ENCODE measurements at places on chromosomes 16 and 17.

- DNase-seq, result no peak
Observed at GRCh38 chr16:26019381-26020242, 327.9 kb downstream of the HS3ST4 start.

DNA sequence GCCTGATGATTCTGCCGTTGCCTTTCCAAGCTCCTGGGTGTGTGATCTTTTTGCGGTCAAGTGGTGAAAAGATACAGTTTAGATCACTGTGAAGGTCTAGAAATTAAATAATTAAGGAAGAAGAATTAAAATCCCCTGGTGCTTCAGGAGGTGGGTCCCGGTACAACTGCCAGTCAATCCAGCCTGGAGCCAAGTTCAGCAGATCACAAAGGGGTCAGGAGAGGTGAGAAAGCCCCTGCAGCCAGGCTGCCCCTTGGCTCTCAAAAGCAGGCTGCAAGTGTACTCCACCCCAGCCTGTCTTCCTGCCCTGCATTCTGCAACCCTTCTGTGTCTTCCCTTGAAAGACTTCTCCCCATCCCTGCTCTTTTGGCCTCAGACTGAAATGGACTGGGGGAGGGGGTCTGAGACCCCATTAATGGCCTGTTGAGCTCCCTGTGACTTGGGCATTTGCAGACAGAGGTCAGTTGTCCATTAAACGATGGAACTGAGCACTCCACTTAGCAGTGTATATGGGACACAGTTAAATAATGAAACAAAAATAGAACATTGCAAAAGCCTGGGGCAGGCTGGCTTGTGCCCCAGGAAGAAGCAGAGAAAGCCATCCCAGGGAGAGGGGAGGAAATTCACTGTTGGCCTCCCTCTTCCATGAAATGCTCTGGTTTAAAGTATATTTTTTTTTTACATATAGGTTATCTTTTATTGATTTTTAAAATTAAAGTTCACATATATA, 15.1 kb downstream of the CACNG5 start:
- no peak for DNase-seq

- no peak for DNase-seq
Observed at GRCh38 chr16:77009453-77009852, 181.5 kb upstream of the MON1B start.

DNA sequence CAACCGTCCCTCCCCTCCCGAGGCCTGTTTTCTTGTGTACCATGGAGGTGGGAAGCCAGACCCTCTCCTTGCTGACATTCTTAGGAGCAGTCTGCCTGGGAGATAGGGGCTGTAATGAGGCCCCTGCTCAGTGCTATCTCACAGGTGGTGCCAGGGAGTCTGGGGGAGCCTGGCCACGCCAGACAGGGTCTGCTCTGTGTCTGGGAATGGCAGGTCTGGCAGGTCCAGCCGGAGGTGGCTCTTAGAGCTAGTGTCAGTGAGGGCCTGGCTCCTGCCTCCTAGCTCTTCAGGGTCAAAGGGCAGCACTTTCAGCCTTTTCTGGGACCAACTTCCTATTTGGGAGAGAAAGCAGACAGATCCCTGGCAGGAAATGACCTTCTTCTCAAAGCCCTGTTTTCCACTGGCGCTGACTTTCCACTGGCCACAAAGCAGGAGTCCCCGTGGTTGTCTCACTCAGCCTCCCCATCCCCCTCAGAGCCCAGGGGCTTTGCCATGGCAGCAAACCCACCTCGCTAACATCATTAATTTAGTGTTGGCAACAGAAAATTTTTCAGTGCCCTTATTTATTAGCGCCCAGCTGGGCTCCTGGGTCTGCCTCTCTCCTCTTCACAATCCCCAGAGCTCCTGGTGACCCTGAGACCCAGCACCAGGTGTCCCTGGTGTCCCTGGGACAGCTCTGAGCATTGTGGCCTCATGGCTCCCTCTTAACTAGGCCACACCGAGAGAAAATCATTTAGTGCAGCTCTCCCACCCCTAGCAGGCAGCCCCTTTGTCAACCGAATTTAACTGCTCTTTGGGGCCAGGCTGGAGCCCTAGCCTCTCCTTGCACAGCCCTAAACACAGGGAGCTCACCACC, 24.0 kb upstream of the DOK4 start:
- DNase-seq, result no peak

GRCh38 chr17:10120749-10121148, 77.7 kb downstream of the GAS7 start:
- no peak for DNase-seq

DNA sequence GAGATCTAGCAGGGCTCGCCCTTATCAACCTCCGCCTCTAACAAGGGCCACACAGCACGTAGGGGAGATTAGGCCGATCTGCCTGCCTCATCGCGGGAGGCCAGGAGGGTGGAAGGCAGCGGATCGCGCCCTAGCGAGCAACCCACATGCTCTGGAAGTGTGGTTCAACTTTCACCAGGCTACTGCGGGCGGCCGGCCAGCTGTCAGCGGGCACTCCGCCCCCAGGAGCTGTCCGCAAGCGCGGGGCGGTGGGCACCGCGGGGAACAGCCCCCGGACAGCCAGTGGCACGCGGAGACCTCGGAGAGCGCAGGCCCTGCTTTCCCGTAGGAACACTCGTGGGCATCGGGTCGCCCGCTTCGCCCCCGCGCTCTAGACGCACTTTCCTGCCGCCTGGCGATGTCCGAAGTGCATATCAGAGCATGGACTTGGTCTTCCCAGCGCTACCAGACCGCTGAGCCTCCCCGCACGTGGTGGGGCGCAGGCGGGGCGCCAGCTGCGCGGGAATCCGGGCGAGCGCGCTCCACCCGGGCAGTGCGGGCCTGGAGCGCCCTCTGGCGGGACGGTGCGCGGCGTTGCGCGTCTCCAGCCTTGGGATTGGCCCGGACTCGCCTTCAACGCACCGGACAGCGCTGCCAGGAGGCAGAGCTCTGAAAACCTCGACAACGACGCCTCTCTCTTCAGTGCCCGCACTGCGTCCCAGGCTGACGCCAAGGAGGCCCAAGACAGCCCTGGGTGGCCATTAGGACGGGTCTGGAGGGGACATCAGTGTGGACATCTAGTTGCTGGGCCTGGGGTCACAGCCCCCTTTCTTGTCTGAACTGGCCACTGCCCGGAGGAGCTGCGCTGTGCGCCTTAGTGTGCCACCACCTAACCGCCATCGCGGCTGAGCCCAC, 3.6 kb upstream of the ZNHIT3 start:
- DNase-seq, result peak; percentile 85

GRCh38 chr16:27867122-27868110, 196.1 kb downstream of the GSG1L start:
- DNase-seq, result peak; percentile 76

DNA sequence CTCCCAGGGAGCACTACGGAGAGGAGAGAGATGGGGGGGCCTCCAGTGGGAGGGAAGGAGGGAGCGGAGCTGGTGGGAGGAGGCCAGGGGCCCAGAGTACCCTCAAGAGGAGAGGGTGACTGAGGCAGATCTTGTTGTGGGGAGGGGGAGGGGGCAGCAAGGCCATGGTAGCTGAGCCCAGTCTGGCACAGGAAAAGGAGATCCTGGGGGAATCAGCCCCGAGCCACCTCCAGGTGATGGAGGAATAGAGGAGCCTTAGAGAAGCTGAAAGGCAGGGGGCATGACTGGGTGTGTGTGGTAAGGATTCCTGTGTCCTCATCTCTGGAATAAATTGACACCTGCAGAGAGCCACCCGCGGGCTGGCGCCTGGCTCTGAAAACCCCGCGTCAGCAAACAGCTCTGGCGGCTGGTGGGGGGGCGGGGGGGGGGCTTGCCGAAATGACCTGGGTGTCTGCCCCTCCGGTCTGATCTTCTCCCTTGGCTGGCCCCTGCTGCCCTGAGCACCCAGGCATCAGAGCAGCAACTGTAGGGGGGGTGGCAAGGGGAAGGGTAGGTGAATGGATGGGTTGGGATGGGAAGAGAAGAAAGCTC, 1.3 kb upstream of the NLGN2 start:
- no peak for DNase-seq

DNA sequence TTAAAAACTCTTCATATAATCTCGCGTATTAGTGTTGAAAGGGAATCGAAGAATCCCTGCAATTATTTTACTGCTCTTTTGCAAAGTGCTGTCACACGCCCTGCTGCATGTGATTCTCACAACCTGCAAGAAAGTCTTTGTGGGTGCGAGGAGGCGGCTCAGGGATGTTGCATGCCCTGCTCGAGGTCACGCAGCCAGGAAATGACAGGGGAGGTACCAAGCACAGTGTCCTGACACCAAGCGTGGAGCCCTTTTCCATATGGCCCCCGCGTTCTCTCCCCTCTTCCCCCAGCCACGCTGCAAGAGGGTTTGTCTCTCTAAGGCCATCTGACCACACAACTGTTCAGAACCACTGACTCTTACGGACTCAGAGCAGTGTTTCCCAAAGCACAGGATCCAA, 37.6 kb downstream of the OR3A1 start:
- DNase-seq, result no peak

- DNase-seq, result no peak
Observed at GRCh38 chr17:49061524-49061943, 64.3 kb downstream of the IGF2BP1 start.

DNA sequence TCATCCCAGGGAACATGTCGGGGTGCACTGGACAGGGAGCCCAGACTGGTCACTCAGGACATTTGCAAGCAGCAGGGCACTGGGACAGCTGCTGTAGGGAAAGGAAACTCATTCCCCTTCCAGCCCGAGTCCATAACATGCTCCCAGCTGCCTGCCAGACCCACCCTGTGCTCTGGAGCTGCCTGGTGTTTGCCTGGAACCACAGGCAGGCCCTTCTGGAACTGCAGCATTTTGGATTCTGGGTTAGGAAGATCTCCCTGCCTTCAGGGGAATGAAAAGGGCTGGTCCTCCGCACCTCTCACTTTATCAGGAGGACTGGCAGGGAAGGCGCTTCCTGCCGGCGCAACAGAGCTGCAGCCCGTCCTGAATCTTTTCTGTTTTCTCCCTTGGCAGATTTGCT, 41.2 kb downstream of the MEAK7 start:
- no peak for DNase-seq

- DNase-seq, result peak; percentile 36
Observed at GRCh38 chr16:88469615-88470395, 16.7 kb downstream of the ZFPM1 start.

- no peak for DNase-seq
Observed at GRCh38 chr16:23691483-23692189, 12.9 kb downstream of the PLK1 start.

- DNase-seq, result no peak
Observed at GRCh38 chr16:49884033-49885015, 28.4 kb upstream of the ZNF423 start.

GRCh38 chr17:61457226-61457983, 5.2 kb downstream of the TBX4 start:
- DNase-seq, result no peak

GRCh38 chr17:45783593-45784292, 377 bp upstream of the CRHR1 start:
- no peak for DNase-seq

DNA sequence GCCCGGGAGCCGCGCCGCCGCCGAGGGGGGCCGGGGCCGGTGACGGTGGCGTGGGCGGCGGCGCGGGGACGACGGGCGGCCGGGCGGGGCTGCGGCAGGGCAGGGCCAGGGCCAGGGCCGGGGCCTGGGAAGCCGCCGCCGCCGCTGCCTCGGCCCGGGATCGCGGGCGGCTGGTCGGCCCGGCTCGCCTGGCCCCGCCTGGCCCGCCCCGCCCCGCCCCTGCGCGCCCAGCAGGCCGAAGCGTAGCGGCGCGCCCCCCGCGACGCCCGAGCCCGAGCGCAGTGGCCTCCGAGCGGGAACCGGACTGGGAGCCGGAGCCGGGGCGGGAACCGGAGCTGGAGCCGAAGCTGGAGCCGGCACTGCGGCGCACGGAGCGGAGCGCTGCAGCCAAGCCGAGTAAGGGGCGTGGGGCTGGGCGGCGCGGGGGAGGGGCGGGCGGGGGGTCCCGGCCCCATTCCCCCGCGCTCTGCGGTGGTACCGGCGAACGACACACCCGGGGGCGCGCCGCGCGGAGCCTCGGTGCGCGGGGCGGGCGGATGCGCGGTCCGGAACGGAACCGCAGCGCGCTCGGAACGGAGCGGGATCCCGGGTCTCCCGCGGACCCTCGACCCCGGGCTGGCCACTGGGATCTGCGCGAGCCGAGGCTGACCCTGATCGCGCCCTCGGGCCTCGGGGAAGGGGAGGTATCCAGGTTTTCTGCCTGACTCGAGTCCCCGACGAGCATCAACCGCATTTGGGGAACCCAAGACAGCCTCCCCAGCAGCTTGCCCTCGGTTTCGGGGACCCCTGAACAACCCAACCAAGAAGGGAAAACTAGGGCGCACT, at the start of gene BEAN1:
Gene BEAN1 (plus strand): TSS at position 260 of the 825 bp plus-strand sequence. CDS start 10,382 bp downstream, outside the sequence.
- DNase-seq, result no peak

DNA sequence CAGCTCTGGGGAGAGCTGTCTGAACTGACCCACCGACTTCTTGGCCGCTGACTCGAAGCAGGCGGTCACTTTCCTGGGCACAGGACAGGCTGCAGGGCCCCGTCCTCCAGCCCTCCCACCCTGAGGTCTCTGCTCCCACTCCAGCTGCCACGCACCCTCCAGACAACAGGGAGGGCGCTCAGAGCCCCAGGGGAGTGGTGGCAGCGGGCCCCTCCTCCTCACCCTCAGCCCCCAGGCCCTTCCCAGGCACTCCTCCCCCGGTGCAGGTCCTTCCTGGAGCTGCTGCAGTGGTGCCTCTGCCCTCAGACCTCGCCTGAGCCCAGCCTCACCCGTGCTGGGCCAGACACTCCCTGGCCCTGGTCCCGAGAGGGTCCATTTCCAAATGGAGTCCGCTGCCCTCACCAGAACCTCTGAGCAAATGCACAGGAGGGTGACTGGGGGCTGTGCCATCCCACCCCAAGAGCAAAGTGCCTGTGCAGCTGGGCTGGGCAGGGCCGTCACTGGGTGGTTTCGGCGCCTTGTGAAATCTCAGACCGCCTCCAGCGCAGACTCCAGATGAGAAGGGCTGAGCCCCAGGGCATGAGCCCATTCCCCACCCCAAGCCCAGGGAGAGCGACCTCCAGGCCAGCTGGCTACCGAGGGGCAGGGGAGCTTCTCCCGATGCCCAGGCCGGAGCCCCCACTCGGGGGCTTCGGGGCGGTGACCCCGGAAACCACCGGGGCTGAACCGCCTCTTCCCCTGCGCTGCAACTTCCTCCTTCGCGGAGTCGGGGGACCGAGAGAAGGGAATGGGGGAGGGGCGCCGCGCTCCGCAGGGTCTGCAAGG, 717 bp downstream of the CYBA start:
- no peak for DNase-seq

DNA sequence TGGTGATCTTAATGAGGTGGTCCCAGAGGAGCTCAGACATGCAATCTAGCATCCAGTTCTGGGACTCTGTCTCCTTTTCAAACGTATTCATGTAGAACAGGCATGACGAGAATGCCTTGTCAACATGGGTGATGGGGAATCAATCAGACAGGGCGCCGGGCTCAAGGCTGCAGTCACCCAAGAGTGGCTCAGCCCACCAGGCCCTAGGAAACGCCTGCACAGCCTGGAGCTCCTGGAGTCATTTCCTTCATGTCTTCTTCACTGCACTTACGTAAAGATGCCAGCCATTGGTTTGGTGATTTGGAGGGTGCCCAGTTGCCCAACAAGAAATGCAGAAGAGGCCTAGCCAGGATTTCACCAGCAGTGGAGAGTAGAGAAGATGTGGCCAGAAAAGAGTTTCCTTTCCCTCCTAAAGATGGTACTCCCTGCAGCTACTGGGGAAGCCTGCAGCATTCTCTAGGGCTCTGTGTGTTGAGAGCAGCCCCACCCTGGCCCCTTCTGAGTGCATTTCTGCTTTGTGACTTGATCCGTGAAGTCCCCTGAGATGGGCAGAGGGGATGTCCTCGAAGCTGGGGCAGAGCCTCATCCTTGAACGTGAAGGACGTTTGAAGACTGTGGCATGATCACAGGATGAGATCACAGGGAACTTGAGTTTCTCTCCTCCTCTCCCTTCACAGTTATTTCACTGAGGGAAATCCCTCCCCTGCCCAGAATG, 24.0 kb upstream of the STH start:
- no peak for DNase-seq

Measured in activated T-cell treated with anti-CD3 and anti-CD28 coated beads for 48 hours (primary cell).